Stimulated activated CD4-positive, alpha-beta T cell treated with anti-CD3 and anti-CD28 coated beads, Interleukin-1b, Interleukin-23, amount 100 ng/mL, for 24 hours (primary cell): ENCODE measurements at places on chromosomes 11 and 22.

GRCh38 chr11:46120346-46121300, 631 bp downstream of the PHF21A start:
- peak; percentile 9 for DNase-seq

DNA sequence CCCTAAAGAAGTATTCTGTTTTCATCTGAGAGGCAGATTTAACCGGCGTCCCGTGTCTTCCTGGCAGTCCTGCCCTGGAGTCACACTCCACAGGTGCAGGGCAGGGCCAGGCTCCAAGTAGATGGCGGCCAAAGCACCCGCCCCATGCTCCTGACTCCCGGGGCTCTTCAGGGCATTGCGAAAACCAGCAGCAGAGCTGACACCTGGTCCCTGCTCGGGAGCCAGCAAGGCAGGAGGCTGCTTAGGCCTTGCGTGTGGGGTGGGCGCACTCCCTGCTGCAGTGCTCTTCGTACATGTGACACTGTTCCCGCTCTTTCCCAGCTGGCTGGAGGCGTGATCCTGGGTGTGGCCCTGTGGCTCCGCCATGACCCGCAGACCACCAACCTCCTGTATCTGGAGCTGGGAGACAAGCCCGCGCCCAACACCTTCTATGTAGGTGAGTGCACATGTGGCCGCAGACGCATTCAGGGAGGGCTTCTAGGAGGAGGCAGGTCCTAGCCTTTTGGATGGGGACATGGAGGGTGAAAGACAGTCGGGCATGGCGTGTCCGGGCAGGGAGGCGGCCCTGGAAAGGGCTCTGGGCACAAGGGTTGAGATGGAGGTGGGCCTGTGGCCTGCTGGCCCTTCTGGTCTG, 10.3 kb upstream of the TSSC4 start:
- DNase-seq, result no peak

- DNase-seq, result no peak
Observed at GRCh38 chr11:36347384-36347906, 51.4 kb downstream of the PRR5L start.

- no peak for DNase-seq
Observed at GRCh38 chr11:121268581-121268980, 24.0 kb upstream of the SC5D start.

- DNase-seq, result no peak
Observed at GRCh38 chr11:47391711-47392432, 13.5 kb upstream of the SPI1 start.

- no peak for DNase-seq
Observed at GRCh38 chr22:48941903-48942575, 885.6 kb downstream of the BRD1 start.

GRCh38 chr11:111213256-111213655, 32.3 kb upstream of the POU2AF2 start:
- no peak for DNase-seq

- no peak for DNase-seq
Observed at GRCh38 chr11:134581966-134582769, 170.1 kb upstream of the B3GAT1 start.

DNA sequence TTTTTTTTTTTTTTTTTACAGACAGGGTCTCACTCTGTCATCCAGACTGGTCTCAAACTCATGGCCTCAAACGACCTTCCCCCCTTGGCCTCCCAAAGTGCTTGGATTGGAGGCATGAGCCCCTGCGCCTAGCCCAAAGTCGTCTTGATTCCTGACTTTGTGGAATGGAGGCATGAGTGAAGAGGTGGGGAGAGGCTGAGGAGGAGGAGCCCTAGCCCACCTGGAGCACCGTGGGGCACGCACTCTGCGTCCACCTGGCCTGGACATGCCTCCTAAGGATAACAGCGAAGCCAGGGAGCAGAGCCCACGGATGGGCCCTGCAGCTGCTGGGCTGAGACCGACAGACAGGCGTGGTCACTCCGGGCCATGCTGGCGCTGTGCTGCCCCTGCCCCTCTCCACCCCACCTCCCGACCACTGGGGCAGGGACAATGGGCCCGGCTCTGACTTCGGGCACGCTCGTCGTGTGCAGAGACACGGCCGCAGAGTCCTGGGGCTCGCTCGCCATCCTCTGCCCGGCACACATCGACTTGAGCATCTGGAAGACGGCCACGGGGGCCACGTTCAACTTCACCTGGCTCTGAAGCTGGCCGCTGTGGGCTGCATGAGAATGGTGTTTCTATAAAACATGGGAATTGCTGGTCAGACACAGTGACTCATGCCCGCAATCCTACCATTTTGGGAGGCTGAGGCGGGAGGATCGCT, 34.8 kb downstream of the LRRC74B start:
- no peak for DNase-seq

DNA sequence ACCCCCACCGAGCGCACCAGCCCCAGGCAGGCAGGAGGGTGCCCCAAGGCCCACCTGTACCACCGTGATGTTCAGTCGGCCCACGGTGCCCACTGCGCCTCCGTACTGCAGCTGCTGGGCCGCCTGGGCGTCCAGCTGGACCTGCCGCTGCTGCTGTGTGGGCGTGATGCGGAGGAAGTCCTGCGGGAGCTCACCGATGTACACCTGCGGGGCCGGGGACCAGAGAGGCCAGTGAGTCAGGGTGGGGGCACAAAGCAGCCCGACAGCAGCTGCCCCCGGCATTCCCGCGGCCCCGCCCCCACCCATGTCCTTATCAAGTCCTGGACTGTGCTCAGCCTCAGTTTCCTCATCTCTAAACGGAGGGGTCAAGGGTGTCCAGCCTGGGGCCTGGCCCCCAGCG, 13.8 kb downstream of the TOLLIP start:
- no peak for DNase-seq

- DNase-seq, result no peak
Observed at GRCh38 chr11:72519220-72519881, 85.0 kb upstream of the CLPB start.

- DNase-seq, result no peak
Observed at GRCh38 chr11:112771851-112772250, 189.4 kb upstream of the NCAM1 start.

DNA sequence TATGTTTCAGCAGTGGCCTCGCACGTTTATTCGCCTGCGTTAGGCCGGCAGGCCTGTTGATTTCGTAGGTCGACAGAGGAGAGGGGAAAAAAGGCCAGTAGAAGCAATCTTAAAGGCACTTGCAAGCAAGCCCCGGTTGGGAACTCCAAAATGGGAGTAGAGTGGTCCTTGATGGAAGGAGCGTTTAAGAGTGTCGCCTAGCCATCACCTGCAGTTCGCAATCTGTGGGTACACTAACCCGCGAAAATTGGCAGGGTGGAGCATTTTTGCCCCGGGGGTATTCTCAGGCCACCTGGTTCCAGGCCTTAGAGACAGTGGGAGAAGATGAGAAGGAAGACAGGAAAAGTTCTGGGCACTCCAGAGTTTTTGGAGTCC, 1.1 kb downstream of the EWSR1 start:
- no peak for DNase-seq

GRCh38 chr22:39658367-39658766, 87.8 kb downstream of the CACNA1I start:
- DNase-seq, result no peak

GRCh38 chr11:68053981-68054812, 15.4 kb downstream of the TCIRG1 start:
- DNase-seq, result no peak

GRCh38 chr11:75223954-75224643, 16.5 kb upstream of the TPBGL start:
- no peak for DNase-seq

- no peak for DNase-seq
Observed at GRCh38 chr11:128098781-128099180, 488.6 kb downstream of the ETS1 start.

DNA sequence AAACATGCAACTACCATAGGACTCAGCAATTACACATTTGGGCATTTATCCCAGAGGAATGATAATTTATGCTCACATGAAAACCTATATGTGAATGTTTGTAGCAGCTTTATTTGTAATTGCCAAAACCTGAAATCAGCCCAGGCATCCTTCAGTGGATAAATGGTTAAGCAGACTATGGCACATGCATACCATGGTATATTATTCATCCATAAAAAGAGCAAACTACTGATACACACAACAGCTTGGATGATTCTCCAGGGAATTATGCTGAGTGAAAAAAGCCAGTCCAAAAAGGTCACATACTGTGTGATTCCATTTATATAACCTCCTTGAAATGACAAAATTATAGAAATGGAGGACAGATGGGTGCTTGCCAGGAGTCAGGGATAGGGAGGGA, 86.7 kb downstream of the ALX4 start:
- DNase-seq, result no peak

DNA sequence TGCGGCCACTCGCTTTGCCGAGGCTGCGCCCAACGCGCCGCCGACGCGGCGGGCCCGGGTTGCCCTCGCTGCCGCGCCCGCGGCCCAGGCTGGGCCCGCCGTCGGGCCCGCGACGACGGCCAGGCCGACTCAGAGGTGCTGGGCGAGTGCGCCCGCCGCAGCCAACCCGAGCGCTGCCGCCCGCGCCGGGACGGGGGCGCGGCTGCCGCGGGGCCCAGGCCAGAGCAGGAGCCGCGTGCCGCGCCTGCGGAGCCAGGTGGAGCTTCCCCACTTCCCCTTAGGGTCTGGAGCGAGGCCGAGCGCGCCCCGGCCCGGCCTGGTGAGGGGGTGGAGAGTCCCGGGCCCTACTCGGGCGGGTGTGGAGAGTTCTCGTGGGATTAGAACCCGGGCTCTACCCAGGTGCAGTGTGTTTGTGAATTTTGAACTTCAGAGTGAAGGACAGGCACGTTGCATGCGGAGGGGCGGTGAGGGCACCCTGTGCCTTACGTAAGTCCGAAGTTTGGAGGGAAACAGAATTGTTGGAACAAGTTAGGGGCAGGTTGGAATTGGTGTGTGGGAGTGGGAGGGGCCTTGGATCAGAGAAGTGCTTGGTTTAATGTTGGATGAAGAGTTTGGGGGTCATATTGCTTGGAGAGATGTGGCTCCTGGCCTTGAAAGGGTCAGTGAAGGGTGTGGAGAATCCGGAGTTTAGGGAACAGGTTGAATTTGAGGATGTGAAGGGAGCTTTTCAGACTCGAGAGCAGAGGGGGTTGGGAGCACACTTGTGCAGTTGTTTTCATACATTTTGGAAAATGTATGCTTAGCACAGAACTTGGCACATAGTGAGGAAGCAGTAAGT, 697 bp downstream of the RNF169 start:
- DNase-seq, result peak; percentile 20

DNA sequence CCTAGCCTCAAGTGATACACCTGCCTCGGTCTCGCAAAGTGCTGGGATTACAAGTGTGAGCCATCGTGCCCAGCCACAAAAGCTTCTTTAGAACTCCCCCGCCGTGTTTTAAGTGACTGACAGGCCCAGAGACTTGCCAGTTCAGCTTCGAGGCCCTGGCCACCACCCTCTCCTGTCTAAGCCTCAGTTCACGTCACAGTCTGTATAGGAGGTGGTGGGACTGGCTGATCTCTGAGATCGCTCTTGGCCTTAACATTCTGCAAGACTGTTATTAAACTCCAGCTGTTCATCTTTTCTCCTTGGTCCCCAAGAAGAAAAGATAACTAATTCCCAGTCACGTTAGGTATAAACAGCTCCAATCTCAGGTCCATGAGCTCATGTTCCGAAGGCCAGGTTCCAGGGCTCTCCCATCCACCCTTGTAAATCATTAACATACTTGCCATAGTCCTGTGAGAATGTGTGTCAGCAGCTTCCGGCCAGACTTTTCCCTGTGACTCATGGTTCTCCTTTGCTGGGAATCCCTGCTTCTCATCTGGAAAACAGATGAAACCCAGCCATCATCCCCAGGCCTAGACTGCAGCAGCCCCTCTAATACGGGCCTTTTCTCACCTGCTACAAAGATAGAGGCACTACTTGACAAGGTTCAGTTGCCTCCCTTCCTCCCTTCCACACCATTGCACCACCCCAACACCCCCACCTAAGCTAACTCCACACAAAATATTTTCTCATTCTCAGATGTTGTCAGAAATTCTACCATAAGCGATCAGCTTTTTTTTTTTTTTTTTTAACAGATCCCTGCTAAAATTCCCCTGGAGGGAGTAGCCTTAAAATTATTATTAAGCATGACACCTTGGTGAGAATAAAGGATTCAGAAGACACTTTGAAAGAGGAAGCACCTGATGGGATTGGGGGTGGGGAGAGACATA, 5.6 kb upstream of the KIAA0930 start:
- no peak for DNase-seq

DNA sequence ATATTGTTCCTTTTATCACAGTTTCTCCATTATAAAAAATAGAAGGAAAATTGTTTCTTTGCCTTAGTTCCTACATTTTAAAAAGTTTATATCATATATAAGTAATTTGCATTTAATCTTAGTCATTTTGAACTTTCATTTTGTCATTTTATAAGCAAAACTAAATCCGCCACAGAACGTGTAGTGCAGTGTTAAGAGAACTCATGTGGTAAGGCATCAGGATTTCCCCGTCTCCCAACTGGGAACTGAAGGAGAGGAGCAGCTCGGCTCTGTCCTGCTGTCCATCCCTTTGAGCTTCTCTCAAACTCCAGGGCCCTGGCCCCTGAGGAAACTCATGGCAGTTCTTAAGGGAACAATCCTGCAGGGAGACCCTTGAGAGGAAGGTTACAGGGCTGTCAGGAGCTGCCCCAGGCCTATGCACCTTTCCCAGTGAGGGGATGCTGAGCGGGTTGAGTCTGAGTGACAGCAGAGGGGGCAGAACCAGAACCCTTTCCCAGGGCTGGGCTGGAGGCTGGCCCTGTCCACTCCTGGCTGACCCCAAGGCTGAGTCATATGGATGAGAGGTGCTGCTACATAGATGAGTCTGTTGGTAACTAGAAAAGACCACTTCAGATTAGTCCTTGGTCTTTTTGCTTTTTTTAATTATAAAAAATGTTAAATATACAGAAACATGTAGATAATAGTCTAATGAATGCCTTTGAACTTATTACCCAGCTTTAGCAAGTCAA, 333.1 kb downstream of the TBC1D22A start:
- no peak for DNase-seq

DNA sequence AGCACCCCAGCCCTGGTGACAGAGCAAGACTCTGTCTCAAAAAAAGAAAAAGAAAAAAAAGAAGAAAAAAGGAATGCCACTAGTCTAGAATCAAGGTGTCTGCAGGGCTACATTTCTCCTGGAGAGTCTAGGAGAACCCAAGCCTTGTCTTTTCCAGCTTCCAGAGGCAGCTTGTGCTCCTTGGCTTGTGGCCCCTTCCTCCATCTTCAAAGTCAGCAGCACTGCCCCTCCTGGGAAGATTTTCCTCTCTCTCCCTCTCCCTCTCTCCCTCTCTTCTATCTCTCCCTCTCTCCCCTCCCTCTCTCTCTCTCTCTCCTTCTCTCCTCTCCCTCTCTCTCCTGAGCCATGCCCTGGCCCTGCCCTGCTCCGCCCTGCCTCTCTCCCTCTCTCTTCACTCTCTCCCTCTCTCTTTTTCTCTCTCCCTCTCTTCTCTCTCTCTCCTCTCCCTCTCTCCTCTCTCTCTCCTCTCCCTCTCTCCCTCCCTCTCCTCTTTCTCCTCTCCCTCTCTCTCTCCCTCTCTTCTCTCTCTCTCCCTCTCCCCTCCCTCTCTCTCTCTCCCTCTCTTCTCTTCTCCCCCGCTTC, 97.7 kb upstream of the FGF3 start:
- no peak for DNase-seq

DNA sequence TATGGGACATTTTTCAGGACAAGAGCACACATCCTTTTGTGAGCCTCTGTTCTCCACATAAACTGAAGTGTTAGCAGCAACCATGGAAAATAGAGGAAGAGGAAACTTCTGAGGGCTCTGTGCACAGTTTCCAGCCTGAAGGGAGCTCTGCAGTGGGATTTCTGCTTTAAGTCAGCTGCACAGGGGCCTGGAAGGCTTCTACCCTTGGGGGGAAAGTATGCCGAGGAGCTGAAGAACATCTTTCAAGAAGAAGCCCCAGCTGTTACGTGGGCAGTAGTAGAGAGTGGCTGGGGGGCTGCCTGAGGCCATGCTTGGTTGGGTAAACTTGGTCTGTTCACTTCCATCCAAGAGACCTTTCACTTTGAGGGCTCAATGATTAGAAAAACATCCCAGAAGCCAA, 82.7 kb upstream of the EED start:
- DNase-seq, result no peak

GRCh38 chr22:20111045-20111688, 4.7 kb upstream of the RANBP1 start:
- DNase-seq, result no peak
